ENCODE measurements at places on chromosomes 11 and 22. TPM values are rescaled to one million over a fixed set of nuclear protein-coding genes. Genes with fewer than 3 reads are reported as not detected.

- H3K27me3 ChIP-seq, result no peaks in the 10 kb centered on the region
- no peak overlapping the region for H3K27ac ChIP-seq
- H3K4me1 ChIP-seq, result no peaks in the 10 kb centered on the region
- no peaks in the 10 kb centered on the region for H3K36me3 ChIP-seq
- no peak for DNase-seq
Measured at GRCh38 chr11:103358251-103358650, 249.0 kb downstream of the DYNC2H1 start.

DNA sequence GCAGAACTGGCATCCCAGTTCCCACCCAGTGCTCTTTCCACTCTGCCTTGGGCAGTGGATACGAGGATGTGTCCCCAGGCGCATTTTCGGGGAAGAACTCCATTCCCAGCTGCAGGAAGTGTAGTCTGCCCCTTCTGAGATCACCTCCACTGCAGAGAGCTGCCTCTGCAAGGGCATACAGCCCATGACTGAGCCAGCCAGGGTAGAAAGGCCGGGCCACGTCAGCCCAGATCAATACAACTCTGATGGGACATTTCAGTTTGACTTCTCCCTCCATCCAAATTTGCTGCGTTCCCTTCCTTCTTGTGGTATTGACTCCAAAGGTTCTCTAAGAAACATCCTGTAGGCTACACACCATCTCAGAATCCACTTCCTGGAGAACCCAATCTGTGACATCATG is 19.7 kb downstream of the MOGAT2 start:
- H3K4me3 ChIP-seq, result no peak overlapping the region
- no peaks in the 10 kb centered on the region for H3K4me1 ChIP-seq

The VPREB1 gene
- not detected for total RNA-seq

The PTGDR2 gene
- 4.6 TPM for total RNA-seq

DNA sequence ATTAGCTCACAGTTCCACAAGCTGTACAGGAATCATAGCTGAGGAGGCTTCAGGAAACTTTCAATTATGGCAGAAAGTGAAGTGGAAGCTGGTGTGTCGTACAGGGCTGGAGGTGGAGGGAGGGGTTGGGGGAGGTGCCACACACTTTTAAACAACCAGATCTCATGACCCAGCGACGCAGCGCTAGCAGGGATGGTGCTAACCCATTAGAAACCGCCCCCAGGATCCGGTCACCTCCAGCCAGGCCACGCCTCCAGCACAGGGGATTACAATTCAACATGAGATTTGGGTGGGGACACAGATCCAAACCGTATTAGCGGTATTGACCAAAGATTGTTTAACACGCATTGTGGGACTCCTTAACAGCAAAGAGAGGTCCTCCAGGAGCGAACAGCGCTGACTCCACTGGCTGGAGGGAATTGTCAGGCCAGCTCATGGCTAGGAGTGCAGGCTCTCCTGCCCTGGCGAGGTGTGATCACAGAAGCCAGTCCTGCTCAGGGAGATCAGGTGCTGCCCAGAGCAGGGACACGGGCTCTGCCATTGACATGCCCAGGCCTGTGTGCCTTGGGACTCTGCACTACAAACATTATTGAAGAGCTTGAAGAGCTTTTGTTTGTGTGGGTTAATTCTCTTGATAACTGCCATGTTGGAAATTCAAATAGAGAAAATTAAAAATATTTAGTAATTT is 215.3 kb downstream of the TBC1D22A start:
- DNase-seq, result no peak
- H3K27ac ChIP-seq, result no peak overlapping the region
- no peaks in the 10 kb centered on the region for H3K27me3 ChIP-seq
- H3K4me3 ChIP-seq, result no peak overlapping the region
- H3K4me1 ChIP-seq, result no peaks in the 10 kb centered on the region

DNA sequence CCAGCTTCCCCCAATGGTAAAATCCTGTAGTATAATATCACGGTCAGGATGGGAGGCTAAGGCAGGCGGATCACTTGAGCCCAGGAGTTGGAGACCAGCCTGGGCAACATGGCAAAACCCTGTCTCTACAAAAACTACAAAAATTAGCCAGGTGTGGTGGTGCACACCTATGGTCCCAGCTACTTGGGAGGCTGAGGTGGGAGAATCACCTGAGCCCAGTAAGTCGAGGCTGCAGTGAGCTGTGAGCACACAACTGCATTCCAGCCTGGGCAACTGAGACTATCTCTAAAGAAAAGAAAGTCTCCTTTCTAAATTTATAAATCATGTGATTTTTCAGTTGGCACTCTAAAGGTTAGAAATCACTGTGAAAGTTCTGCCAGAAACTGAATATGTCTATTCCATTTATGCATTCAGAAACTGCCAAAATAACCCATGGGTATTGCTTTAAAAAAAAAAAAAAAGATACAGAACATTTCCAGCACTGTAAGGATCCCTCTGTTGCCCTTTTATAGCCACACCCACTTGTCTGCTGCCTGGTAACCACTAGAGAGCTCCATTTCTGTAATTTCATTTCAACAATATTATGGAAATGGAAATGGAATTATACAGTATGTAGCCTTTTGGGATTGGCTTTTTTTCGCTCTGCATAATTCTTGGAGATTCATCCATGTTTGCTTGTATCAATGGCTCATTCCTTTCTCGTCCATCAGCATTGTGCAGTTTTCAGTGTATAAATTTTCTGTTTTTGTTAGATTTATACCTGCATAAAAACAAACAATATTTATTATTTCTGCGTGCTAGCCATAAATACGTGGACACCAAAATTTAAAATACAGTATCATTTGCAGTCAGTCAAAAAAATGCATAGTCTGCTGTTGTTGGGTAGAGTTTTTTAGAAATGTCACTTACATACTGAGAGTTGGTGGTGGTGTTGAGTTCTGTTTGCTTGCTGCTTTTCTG is 9.4 kb downstream of the CDC45 start:
- no peak overlapping the region for H3K27ac ChIP-seq
- H3K4me3 ChIP-seq, result no peak overlapping the region
- no peaks in the 10 kb centered on the region for H3K4me1 ChIP-seq
- DNase-seq, result no peak

Data from uterus (tissue), 4 donors.